ENCODE measurements at places on chromosomes 2 and 18.

GRCh38 chr2:36163520-36164254 is 191.9 kb upstream of the CRIM1 start:
- no peak for DNase-seq

DNA sequence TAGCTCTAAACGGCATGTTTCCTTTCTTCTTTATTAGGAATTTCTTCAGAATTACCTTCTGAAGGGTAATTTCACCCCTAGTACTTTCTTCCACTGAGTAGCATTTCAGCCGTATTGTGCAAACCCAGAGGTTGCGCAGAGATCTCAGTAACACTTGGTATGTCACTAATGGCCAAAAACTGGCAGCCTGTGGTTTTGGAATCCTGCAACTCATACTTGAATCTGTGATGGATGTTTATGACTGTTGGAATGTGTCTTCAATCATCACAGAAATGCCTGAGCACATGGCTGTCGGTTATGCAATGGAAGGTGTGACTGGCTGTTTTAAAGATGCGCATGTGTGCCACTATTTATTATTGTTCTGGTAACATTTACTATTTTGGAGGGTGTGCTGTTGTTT is 100.0 kb downstream of the COLEC12 start:
- no peak for DNase-seq

DNA sequence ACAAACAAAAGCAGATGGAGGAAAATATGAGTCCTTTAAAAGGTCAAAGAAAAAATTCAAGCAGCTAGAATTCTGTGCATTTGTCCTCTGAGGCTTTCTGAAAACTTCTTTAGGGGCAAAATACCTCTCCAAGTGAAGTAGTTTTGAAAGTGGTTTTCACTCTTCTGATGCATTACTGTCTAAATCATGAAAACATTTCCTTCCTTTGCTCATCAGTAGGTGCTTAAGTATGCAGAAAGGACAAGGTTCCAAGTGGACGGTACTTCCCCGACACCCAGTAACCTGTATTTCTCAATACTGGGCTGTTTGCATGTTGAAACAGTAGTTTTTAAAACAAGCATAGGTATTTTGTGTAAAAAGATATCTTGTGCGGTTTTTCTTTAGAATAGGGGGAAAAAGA is 189.1 kb upstream of the ERBB4 start:
- DNase-seq = no peak

DNA sequence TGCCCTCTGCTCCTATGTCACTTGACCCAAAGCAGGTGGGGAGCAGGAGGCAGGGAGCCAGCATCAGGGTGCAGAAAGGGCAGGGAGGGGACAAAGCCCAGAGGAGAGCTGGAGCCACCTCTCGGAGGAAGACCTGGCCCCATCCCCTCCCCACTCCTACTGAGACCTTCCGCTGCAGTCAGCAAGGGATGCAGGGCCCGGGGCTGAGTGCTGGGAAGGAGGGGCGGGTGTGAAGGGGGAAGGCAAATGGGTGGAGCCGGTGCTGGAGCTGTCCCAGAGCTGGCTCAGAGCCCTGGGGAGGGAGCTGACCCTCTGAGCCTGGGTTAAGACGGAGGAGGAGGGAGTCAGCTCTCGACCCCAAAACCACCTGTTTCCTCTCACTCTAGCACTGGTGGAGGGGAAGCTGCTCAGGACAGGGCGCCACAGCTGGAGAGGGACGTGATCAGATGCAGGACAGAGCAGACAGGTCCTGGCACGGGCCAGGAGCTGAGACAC is 33.8 kb downstream of the HS1BP3 start:
- DNase-seq = no peak

GRCh38 chr2:102337012-102337411 is 18.6 kb upstream of the IL18R1 start:
- no peak for DNase-seq

- no peak for DNase-seq
Observed at GRCh38 chr18:23539296-23539695, 36.0 kb downstream of the RMC1 start.

DNA sequence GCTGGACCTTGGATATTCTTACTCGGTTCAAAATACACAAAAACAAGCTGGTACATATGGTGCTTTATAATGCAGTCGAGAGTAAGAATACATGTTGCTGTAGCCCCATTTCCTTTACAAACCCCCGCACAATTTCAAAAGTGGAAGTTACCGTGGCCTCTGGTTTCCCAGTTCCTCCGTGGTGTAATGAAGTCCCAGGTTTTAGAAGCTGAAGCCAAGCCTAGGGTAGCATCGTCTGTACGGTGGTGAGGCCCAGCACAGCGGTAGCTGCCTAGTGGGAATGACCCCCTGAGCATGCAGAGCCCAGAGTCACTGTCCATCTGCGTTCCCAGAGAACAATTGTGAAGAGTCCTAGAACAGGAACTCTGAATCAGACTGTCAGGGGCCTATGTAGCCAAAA is 171.8 kb downstream of the ASXL3 start:
- DNase-seq = no peak

- no peak for DNase-seq
Observed at GRCh38 chr2:148253685-148254084, 232.8 kb downstream of the MBD5 start.

DNA sequence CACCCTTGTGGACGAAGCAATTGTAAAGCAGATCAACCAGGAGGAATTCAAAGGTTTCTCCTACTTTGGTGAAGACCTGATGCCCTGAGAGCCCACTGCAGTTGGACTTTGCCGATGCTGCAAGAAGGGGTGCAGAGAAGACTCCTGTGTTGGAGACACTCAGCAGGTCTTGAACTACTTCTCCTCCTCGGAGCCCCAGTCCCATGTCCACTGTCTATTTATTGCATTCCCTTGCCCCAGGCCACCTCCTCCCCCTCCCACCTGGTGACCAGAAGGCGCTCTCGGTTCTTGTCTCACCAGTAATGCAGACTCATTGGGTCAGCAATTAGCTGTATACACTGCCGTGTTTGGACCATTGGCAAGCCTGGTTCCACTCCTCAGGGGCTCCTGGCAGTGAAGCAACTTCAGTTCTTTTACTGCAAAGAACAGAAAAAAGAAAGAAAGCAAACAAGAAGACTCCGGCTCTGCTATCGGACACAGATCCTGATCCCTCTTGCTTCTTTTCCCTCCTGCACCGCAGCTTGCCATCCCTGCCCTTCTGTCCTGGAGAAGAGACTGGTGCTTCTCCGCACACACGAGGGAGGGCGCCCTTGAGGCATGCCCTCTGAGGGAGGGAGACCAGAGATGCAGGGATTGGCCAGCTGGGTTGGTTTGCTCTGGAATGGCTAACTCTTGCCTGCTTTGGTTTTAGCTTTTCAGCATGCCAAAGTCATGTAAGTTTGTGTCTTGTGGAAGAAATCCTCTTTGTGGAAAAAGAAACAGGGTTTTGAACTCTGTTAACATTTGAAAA is 112.2 kb upstream of the EPAS1 start:
- no peak for DNase-seq

GRCh38 chr2:99753505-99753904 is 263.7 kb upstream of the REV1 start:
- no peak for DNase-seq
